ENCODE measurements at places on chromosomes 12 and 14.

GRCh38 chr12:44511289-44511688 is 364.8 kb downstream of the NELL2 start:
- no peak for DNase-seq

DNA sequence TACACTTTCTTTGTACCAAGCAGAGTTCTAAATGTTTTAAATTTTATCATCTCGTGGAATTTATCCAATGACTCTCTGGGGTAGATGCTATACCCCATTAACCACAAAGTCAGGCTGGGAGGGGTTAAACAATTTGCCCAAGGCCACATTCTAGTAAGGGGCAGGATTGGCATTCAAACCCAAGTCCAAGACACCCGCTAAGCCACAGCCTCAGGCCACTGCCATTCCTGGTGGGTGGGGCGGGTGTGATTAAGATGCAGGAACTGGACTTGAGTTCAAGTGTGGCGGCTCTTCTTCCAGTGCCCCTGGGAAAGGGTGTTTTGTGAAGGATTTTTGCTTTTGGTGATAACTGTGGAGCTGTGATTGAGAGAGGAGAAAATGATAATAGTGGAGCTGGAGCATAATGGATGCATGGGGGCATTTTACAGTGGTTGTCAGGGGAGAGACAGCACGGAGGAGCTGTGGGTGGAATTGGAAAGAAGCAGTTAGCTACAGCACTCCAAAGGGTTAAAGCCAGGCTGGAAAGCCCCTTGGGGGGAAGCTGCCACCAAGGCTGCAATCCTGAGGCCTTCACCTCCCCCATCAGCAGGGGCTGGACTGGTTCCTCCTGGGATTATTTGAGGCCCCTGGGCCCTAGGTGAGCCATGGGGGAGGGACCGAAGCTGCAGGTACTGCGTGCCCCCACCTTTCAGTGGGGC is 1.0 kb upstream of the VRTN start:
- DNase-seq: no peak

GRCh38 chr12:14635776-14636175 is 60.6 kb downstream of the GUCY2C start:
- DNase-seq: no peak

DNA sequence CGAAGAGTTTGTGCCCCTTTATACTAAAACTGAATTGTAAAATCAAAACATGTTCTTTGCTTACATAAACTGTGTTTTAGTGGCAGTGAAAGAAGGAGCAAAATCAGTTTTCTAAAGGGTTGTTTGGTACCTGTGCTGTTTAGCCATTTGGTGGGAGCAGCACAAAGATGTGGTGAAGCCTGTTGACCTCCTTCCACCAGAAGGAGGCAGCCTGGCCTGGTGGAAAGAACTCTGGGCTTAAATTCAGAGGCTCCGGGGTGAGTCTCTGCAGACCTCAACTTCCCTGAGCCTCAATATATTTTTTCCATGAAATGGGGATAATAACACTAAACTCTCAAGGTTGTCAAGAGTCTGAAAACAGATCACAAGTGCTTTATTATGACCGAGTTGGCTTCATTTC is 502.5 kb downstream of the VRK1 start:
- peak; percentile 1 for DNase-seq

DNA sequence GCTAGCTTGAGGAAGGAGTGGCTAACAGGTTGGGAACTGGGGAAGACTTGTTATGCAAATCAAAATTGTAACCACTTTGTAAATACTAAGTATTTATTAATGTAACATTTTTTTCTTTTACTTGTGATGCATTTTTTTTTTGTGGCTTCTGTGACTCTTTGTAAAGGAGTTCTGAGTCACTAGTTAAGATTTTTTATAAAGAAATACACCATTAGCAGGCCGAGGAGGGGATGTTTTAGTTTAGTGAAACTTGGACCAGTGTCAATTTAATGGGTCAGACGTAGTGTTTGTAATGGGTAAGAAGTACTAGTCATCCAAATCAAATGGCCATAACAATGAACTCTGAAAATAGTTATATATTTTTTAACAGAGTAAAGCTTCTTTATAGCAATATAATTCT is 43.1 kb downstream of the AKAP6 start:
- DNase-seq: no peak

- no peak for DNase-seq
Measured at GRCh38 chr12:114167431-114167830, 201.3 kb upstream of the RBM19 start.

- DNase-seq: no peak
Measured at GRCh38 chr14:95097385-95097784, 59.9 kb downstream of the DICER1 start.

DNA sequence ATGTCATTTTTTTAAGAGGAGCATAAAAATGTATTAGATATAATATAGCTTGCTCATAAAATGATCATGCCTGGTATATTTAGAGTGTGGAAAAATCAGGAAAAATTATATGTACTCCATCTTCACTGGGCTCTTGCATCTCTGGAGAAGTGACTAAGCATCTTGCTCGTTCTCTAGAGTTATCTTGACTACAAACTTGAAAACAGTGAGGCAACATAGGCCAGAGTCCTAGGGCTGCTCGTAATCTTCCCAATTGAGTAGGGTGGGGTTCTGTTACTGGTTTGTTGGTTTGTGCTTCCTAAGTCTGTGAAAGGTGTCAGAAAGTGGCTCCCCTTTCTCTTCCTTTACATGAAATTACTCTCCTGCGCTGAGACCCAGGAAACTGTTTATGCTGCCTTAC is 46.2 kb downstream of the AACS start:
- no peak for DNase-seq

DNA sequence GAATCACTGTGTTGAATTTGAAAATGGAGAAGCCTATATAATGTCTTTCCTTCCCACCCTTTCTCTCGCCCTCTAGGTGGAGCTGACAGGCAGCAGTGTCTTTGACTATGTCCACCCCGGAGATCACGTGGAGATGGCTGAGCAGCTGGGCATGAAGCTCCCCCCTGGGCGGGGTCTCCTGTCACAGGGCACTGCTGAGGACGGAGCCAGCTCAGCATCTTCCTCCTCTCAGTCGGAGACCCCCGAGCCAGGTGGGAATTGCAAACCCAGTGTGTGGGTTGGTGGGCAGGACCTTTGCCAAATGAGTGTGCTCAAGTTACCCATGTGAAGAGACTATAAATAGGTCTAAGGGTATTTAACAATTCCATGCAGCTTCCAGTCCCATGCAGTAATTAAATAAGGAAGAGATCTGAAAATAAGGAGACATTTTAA is 274.7 kb downstream of the EGLN3 start:
- DNase-seq: no peak

- no peak for DNase-seq
Measured at GRCh38 chr12:48235796-48236333, 32.8 kb upstream of the OR10AD1 start.

DNA sequence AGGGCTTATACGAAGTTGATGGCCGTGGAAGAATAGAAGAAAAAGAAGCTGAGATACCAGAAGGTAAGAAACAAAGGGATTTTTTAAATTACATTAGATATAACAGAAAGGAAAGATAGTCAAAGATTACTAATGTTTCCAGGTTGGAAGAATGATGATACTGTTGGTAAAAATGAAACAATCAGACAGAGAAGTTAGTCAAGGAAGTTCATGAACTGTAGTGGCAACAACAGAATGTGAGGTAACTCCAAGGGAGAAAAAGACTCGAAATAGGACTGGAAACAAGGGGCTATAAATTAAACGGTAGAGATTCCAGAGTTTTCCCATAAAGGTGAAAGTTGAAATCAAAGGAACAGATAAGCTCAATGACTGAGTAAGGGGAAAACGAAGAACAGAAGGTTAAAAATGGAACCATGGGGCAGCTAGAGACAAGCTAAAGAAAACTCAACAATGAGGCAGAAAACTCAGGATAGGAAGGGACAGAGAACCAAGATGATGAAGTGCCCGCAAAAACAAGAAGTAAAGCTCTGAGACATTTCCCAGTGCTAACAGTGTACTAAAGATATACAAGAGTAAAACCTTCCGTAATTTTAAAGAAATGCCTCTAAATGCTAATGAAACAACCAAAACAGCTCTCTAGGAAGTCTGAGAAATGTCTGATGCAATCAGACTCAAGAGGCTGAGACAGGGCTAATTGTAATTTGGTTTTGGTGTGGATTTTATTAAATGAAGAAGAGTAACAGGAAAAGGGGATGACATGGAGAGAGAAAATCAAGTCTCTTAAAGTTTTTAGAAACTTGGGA is 70.0 kb downstream of the PPP2R5E start:
- no peak for DNase-seq

DNA sequence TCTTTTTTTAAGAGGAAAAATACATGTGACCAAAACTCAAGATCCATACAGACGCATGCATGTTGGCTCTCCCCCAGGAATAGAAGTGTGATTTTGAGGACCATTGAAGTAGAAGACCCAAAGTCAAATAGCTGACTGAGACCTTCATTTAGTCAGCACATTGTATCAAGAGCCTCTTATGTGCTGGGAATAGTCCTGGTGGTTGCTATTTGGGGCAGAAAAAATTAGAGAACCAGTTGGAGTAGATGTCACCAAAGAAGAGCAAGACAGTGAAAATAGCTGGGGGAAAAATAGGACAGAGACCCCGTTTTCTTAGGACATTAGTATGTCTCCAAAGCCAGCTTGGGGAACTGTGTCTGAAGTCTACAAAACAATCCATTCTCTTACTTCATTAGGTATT is 93.6 kb downstream of the PELI2 start:
- no peak for DNase-seq

DNA sequence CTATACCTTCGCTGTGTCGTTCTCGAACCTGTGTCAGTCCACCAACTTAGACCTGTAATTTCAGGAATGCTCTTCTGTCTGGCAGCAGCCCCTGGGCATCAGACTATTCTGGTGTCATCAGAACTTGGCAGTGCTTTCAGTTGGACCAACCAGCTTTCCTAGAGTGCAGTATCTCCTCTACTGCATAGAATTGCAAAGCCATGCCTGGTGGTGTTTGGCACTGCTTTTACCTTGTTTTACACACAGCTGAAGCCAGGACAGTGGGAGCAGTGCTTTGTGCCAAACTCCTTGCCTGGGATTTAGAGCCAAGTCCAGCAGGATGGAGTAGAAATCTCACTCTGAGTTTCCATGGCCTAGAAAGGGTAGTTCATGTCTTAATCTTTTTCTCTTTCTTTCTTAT is 1.5 kb downstream of the FLVCR2 start:
- DNase-seq: no peak

DNA sequence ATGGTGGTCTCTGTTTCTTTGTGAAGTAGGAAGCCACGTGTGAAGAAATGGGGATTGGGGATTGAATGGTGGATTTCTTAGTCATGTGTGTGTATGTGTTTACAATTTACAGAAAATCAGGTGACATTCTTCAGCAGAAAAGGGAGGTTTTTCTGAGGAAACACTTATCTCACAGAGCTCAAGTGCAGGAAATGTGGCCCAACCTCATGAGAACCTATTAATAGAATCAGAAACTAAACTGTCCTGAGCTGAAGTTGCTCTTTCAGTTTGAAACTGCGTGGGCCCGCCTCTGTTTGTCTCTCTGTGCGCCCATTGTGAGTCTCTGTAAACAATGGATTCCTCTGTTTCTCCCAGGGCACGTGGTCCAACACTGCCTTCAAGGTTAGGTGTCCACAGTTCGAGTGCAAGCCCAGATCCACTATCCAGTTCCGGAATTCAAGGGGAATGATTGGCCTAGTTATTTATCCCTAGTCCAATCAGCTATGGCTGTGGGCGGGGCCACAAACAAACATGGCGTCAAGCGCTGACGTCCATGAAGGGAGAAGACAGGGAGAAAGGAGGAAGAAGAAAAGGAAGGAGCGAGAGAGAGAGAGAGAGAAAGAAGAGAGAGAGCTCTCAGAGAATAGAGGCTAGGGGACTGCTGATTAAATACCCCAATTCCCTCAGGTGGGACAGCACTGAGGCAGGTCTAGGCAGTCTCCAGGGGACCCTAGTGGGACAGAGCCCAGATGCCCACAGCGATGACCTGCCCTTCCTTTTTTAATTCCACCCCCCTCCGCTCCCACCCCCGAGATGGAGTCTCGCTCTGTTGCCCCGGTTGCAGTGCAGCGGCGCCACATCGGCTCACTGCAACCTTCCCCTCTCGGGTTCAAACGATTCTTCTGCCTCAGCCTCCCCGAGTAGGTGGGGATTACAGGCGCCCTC is 31.4 kb upstream of the C12orf76 start:
- peak; percentile 51 for DNase-seq

GRCh38 chr12:71938728-71939385 is at the start of gene TPH2:
Gene TPH2 (plus strand): TSS chr12:71938845. CDS start chr12:71938987, 142 bp downstream.
- DNase-seq: no peak

GRCh38 chr12:85283560-85283959 is 3.5 kb downstream of the ALX1 start:
- DNase-seq: no peak

GRCh38 chr12:85568395-85569103 is 267.7 kb downstream of the RASSF9 start:
- no peak for DNase-seq

- no peak for DNase-seq
Measured at GRCh38 chr14:22564463-22564862, 24.6 kb downstream of the DAD1 start.

DNA sequence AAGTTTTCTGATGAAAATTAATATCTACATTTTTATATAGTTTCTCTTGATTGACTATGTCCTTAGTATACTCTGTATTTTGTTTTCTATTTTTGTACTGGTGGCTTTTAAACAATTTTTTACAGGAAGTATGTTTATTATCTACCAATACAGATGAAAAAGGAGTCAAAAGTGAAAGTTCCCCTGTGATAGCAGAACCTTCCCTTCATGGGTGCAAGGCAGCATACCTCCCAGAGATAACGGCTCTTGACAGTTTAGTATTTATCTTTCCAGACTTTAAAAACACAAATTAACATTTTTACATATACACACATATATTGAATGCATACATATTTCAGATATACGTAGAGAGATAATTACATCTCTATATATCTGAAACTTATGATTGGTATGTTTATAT is 17.1 kb upstream of the FAM234B start:
- no peak for DNase-seq

GRCh38 chr14:26966908-26967307 is 369.1 kb upstream of the NOVA1 start:
- DNase-seq: no peak

GRCh38 chr12:94622475-94622874 is 27.9 kb downstream of the TMCC3 start:
- no peak for DNase-seq

- no peak for DNase-seq
Measured at GRCh38 chr14:100828031-100828769, 2.3 kb downstream of the MEG3 start.

GRCh38 chr14:88188745-88189416 is 134.2 kb downstream of the KCNK10 start:
- no peak for DNase-seq

DNA sequence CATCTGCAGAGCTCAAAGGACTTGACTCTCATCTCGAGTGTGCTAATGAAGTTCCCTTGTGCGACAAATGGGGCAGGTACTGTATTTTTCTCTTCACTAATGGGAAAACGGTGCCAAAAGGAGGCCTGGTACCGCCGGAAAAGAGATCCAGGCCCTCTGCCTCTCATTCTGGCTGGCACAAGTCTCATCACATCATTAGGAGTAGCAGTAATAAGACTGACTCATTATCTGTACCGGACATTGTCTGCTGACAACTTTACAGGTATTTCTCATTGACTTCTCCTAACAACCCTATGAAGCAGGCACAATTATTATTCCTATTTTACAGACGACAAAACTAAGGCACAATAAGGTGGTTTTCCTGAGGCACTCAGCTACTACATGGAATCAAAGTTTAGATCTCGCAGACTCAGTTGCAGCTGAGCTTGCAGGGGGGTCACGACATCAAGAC is 668 bp downstream of the APPL2 start:
- DNase-seq: no peak
